ENCODE measurements at places on chromosomes 3 and 15.

DNA sequence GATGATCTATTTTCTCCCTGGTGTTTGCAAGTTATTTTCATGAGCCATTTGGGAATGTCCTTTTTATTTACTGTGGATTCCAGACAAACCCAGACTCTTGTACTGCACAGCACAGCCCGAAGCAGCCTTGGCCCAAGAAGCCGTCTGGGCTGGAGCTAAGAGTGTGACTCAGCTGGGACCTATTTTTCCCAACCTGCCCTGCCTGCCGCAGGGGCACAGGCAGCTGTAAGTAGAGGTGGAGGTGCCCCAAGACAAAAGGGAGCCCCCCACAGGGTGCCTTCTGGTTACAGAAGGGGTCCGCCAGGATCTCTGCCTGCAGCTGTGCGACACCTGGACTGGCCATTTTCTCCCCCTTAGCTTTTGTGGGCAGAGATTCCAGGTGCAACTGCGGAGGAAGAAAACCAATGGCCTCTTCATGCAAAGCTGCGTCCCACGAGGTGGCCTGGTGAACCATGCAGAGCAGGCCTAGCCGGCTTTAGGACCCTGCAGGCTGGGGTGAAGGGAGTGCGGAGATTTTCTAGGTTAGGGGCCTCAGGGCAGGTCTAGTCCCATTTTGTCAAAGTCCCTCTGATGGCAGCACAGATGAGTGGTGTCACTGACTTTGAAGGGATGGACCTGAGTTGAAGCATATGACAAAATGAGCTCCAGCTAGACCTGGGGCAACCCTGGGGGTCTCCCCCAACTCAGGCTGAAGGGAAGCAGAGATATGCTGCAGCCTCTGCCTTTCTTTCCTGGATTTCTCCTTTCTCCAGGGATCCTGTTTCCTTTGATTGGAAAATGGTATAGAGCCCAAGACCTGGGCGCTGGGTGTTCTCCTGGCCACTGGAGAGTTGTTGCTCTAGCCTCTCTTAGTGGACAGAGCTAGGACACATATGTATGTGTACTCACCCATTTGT is 131.2 kb downstream of the KLF13 start:
- no peak for DNase-seq

DNA sequence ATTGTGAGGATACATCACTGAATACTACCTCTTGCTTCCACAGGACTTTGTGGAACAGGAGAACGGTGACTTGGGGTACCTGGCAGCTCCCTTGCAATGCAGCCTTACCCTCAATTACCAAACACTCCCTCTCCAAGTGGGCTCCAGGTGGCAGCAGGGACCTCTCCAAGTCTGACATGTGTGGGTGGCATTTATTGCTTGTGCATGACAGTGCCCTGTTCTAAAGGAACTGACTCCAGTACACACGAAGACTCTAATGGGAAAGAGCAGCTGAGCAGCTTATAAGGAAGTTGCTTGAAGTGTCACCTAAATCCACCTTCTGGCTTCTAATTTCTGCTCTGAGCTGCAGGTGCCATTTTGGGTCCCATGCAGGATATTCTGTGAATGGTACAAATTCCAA is 174.1 kb upstream of the SLCO3A1 start:
- DNase-seq, result no peak

GRCh38 chr3:183725387-183725786 is 27.8 kb downstream of the YEATS2 start:
- DNase-seq, result no peak

GRCh38 chr3:112802338-112802737 is 44.3 kb downstream of the CD200R1L start:
- DNase-seq, result no peak

DNA sequence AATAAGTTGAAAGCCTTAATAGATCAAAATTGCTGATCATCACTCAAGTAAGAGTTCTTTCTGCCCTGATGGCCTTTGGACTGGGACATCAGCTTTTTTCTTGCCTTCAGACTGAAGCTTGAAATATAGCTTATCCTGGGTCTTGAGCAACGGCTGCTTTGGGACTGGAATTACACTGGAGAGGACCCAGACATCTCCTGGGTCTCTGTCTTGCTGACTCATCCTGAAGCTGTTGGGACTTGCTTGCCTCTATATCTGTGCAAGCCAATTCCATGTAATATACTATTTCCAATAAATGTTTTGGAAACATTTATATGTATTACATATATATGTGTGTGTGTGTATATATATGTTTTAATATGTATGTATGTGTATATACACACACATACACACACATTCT is 260.2 kb downstream of the PDZRN3 start:
- DNase-seq, result no peak

DNA sequence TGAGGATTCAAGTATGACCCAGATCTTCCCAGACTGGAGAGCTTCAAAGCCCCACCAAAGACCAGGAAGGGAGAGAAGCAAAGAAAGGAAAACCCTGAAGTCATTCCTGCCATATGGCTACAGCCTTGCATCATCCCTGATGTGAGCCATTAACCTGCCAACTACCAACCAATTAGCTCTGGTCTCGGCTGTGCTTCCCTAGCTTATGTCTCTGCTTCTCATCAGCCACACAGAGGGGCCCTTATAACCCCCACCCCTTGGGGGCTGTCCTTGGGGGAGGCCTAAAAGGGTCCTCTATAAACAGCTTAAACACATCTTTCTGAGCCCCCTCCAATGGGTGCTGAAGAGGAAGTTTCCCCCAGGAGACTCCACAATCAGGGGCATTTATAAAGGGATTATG is 52.8 kb downstream of the NOX5 start:
- no peak for DNase-seq

GRCh38 chr3:17070161-17070959 is 185.6 kb downstream of the PLCL2 start:
- DNase-seq, result no peak

- no peak for DNase-seq
Observed at GRCh38 chr15:75672646-75673425, 25.1 kb downstream of the SNX33 start.

- DNase-seq, result peak; percentile 15
Observed at GRCh38 chr15:33215941-33216872, 21.7 kb upstream of the FMN1 start.

DNA sequence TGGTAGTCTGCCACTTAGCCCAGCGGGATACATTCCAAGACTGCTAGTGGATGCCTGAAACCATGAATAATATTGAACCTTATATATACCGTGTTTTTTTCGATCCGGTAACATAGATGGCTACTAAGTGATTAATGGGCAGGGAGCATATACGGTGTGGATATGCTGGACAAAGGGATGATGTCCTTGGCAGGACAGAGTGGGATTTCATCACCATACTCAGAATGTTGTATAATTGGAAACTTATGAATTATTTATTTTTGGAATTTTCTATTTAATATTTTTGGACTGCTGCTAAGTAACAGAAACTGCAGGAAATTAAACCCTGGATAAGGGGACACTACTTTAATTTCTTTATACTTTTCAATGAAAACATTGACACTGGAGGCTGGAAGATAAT is 53.2 kb downstream of the ASTE1 start:
- no peak for DNase-seq

- no peak for DNase-seq
Observed at GRCh38 chr3:8493744-8494143, 7.9 kb upstream of the LMCD1 start.

DNA sequence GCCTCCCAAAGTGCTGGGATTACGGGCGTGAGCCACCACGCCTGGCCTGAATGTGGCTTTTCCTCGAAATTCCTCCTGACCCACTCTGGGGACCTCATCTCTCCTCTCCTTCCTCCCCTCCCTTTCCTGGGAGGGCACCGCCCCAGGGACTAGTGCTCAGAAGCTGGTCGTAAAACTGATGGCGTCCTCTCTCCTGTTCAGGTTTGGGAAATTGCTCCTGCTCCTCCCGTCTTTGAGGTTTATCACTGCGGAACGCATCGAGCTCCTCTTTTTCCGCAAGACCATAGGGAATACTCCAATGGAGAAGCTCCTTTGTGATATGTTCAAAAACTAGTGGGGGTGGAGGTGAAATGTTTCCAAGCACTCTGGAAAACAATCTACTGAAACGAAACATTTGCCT is 7.0 kb downstream of the NR2E3 start:
- no peak for DNase-seq

DNA sequence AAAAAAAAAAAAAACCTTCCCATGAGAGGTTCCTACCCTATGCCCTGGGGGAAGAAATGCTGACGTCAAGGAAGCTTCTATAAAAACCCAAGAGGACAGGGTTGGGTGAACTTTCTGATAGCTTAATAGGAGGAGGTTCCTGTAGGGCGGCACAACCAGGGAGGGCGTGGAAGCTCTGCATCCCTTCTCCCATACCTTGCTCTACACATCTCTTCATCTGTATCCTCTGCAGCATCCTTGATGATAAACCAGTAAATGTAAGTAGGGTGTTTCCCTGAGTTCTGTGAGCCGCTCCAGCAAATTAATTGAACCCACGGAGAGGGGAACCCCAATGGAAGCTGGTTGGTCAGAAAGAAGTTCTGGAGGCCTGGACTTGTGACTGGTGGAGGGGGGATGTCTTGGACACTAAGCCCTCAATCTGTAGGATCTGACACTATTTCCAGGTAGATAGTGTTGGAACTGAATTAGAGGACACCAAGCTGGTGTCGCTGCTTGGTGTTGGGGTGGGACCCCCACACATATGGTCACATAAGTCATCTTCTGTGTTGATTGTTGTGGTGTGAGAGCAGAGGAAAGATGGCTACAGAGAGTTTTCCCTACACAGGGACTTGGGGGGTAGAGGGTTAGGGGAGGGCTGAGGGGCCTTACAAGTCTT is 91.5 kb downstream of the ST6GAL1 start:
- no peak for DNase-seq

- DNase-seq, result no peak
Observed at GRCh38 chr3:3087716-3088465, 22.3 kb downstream of the IL5RA start.

- DNase-seq, result no peak
Observed at GRCh38 chr3:42102571-42102970, 11.4 kb downstream of the TRAK1 start.

GRCh38 chr3:187978433-187979011 is 175.4 kb upstream of the LPP start:
- peak; percentile 32 for DNase-seq

DNA sequence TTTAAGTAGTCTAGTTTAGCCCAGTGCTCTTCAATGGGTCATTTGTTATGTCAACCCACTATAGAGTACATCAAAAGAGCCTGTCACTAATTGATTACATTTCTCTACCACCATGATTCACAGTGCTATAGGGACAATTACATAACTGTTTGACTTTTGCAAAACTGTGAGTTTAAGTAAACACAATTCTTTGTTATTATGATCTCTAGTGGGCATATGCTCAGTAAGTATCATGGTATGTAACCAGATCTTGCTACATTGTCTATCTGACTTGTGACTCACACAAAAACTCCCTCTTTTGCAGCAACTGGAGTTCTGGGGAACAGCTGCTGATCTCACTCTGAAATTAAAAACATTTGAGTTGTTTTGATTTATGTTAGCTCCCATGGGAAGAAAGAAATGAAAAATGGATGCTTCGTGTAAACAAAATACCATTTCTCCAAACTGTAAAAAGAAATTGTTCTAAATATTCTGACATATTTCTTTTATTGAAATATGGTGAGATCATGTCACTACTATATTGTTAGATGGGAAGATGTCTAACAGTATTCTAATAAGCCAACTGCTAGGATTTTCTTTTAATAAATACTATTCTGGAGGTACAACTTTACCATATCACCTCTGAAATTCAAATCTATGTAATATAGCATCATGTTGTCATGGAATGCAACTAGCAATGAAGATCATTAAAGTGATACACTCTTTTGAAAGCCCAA is 470.4 kb downstream of the ROBO1 start:
- no peak for DNase-seq
